ENCODE measurements at places on chromosomes 11 and 22. TPM values are rescaled to one million over a fixed set of nuclear protein-coding genes. Genes with fewer than 3 reads are reported as not detected.

DNA sequence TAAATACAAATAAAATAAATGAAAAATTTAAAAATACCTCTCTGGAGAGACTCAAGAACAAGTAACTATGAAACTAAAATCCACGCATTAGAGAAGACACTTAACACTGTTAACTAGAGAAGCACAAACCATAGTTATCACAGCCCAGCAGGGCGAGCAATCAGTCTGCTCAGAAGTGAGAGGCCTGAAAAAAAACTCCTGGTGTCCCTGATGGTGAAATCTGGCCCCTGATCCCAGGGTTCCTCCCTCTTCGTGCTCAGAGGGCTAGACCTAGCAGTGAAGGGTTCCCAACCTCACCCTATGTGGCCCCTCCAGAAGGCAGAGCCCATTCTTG is 49.7 kb upstream of the VPREB1 start:
- no peak for DNase-seq

- peak; percentile 43 for DNase-seq
These were observed 15.6 kb upstream of the GNAZ start for GRCh38 chr22:23054531-23055257.

DNA sequence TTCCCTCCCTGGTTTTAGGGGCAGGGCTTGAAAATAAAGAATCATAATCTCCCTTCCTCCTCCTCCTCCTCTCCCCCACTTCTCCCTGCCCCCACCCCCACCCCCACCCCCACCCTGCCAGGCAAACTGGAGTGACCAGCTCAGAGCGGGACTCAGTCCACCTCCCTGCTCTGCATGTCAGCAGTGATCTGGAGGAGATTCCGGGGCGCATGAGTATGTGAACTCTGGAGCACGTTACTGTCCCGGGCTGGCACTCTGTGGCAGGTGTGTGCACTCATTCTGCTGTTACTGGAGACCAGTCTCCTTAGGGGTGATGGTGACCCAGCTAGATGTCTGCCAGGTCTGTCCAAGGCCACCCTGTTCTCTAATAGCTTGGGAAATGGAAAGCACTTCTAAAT is 33.9 kb downstream of the MARK2 start:
- DNase-seq, result no peak

The GGTLC2 gene
- not detected for total RNA-seq

- DNase-seq, result no peak
These were observed 11.3 kb upstream of the NELL1 start for GRCh38 chr11:20658135-20658534.

The GPR83 gene
- 0.33 TPM for total RNA-seq

DNA sequence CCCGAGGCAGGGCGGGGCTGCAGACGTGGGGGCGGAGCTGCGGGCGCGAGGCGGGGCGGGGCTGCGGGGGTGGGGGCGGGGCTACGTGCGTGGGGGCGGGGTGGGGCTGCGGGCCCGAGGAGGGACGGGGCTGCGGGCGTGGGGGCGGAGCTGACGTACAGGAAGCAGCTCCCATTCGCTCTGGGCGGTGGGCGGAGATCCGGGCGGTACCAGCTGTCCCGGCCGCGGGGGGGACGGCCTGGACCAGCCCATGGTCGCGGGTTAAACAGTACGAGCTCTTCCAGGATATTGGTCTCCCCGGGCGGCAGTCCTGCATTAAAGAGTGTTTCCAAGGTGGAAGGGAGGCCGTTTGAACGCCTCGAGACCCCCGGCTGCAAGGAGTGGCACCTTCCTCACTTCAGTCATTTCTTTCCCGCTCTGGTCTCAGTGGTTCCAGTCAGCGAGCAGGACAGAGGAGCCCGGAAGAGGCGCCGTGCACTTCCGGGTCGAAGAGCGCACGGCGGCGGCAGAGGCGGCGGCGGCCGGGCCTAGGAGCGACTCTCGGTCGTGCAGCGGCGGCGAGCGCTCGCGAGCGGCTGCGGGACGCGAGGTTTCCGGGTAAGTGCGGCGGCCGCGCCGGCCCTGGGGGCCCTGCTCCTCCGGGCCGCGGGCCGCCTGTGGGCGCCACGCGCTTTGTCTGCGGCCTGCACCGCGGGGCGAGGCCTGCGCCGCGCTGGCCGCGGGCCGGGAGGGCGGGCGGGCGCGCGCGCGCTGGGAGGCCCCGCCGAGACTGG is at the start of gene PHRF1:
Gene PHRF1 (plus strand): TSS at position 475 of the 773 bp plus-strand sequence. CDS start 5,043 bp downstream, outside the sequence.
- peak; percentile 99 for DNase-seq

DNA sequence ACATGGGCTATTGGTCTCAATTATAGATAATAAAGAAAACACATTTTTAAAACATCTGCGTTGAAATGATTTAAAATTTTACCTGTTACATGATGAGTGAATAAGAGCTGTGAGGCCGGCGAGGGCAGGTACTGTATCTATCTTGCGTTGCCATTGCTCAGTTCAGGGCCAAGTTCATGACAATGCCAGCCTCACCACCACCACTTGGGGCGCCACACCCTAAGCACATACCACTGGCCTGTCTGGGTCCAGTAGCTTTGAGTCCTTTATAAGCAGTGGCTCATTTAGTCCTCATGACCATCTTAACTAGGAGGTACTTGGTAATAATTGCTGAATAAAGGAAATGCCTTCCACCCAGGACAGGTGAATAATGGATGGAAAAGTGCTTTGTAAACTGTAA is 14.5 kb upstream of the MB start:
- peak; percentile 68 for DNase-seq
